Activated T-cell treated with anti-CD3 and anti-CD28 coated beads, Interleukin-2, amount 50 U/mL, for 72 hours (primary cell): ENCODE measurements at places on chromosomes 2 and 18.
A peak's percentile ranks its signal among the peaks of the same experiment; 100 is the strongest.

GRCh38 chr2:100416935-100417710, at the start of gene CHST10:
Gene CHST10 (minus strand): TSS chr2:100417668. CDS start chr2:100406675, 10,993 bp downstream.
- peak; percentile 73 for DNase-seq

DNA sequence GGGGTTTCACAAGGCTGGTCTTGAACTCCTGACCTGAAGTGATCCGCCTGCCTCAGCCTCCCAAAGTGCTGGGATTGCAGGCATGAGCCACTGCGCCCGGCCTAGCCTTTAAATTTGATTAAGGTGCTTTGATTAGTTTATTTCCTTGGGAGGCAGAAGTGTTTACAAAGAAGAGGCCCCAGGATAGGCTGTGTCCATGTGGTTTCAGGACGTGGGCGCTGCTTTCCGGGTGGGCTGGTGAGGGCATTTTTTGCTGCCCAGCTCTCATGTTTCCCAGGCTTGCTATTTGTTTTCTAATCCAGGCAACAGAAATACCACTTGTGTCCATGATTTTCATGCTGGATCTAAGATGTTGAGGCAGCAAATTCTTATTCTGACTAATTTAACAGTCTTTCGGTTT, 124.2 kb downstream of the SH3RF3 start:
- DNase-seq, result no peak

GRCh38 chr18:45231617-45232016, 383.7 kb upstream of the SLC14A2 start:
- DNase-seq, result no peak

DNA sequence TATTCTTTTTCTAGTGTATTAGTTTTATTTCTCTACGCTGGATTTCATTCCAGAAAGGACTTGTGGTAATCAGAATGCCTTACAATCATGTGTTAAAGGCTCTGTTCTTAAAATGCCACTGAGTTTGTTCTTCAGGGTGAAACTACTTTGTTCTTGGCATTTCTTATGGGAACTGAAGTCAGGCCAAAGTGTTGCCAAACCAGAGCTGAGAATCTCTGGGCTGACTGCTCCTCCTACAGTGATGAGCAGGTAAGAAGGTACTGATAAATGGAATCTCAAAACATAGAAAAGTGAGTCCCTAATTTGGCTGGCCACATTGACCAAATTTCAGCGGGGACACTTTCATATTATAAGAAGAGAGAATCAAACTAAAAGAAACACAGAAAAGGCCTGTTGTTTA, 55.1 kb upstream of the ZNF397 start:
- DNase-seq, result no peak

DNA sequence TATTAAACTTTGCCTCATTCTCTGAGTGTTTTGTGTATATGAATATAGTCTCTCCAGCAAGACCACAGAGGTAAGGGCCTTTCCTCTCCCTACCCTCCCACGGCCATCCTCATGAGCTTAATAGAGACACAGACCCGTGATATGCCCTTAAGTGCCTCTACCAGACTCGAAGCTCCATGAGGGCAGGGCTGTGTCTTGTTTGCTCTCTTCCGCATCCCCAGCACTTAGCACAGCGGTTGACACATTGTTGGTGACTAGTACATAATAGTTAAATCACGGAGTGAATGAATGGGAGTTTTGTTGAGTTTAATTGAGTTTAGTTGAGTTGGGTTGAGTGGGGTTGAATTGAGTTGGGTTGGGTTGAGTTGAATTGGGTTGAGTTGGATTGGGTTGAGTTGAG, 122.3 kb downstream of the ZFP36L2 start:
- no peak for DNase-seq

DNA sequence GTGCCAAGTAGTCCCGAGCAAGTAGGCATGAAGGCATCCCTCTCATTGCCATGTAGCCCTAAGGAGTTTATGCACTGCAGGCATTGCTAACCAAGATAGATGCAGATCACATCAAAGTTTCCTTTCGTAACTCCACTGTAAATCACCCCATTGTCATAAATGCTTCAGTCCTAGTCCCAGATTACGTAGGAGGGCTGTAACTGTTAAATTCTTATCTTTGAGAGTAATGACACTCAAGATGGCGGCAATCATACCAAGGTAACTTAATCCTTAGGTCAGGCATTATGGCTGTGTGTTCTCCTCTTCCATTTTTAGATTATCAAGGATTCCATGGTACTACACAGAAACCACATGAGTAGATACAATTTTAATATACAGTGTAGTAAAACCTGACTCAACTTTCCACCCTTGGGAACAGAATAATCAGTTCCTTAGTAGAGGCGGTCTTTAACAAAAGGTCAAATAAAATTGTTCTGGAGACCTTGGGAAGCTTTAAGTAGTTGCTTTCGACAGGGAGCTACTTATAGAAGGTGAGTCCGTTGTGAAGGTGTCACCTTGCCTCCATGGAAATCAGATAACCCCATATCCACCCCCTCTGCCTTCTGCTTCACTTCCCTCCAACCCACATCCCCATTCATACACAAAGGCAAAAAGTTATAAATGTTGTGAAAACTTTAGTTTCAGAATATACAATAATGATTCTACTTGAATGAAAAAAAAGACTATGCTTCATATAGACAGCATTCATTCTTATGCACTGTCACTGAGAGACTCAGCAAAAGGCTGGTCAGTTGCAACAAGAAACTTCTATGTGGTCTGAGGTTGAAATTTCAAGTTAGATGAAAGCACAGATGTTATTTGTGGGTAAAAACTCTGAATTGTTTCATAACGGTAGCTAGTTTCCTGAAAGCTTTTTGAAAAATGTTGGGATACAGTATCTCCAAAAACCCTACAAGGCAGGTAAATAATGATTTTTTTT, 64.8 kb upstream of the GALNT5 start:
- no peak for DNase-seq

DNA sequence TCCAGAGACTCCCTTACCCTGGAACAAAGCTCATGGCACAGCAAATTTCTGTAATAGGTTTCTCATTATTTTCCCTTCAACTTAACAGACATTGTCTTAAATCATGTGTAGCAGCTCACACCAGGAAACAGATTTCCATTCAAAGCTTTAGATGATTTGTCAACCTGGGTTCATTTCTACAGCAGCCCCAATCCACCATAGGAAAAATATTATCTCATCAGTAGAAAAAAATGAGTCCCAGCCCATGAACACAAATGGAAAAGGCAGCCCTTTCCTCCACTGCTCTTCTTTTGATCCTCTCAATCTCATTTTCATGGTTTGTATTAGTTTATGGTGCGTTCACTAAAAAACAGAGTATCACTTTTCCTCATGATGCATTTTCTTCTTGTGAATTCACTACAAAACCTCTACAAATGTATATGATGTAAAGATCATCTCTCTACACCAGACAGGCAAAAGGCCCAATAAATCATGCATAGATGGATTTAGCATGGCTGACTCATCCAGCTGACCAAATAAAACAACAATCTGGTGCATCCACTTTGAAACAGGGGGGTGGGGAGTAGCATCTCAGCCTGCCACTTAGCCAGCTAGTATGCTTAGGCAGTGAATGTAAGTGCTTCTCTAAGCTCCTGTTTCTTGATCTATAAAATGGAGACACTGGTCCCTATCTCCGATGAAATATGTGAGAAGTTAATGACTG, 78.6 kb downstream of the SATB2 start:
- no peak for DNase-seq

DNA sequence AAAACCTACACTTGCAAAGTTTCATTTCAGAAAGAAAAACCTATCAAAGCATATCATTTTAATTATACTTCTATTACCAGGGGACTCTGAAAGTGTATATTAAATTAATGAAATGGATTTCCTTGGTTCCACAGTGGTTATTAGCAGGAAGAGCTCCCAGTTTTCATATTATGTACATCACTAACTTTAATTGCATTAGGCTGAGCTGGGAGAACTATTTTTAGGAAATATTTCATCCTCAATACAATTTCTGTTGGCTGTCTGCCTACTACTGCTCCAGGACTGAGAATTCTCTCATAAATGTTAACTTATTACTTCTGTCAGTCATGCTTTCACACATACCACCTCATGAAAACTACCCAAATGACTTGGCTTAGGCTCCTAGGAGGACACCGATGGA, 301.4 kb downstream of the CMPK2 start:
- no peak for DNase-seq

GRCh38 chr18:24695168-24695567, 234.7 kb downstream of the HRH4 start:
- no peak for DNase-seq

DNA sequence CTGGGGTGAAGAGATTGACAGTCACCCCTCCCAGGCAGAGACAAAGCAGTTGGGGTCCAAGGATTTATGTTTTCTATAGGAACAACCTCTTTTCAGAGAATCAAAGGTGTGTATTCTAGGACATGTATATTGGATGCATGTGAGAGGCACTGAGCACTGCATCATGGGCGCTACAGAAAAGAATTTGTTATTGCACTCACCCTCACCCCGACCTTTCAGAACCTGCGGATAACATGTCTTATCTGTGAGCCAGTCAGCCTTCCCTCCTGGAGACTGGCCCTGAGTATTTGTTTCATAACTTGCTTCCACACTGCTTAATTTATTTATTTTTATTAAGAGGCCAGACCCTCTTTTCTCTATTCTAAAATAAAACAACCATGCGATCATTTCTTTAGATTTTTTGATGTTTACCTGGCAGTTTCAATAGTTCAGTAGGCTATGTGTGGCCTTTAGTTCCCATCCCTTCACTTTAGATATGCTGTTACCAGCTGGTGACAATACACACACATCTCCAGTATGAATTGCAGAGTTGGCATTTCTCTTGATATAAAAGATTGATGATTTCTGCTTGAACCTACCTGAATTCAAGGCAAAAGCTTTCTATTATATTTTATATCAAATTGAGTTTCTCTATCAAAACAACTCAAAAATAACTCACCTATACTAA, 29.8 kb downstream of the FABP1 start:
- DNase-seq, result no peak

DNA sequence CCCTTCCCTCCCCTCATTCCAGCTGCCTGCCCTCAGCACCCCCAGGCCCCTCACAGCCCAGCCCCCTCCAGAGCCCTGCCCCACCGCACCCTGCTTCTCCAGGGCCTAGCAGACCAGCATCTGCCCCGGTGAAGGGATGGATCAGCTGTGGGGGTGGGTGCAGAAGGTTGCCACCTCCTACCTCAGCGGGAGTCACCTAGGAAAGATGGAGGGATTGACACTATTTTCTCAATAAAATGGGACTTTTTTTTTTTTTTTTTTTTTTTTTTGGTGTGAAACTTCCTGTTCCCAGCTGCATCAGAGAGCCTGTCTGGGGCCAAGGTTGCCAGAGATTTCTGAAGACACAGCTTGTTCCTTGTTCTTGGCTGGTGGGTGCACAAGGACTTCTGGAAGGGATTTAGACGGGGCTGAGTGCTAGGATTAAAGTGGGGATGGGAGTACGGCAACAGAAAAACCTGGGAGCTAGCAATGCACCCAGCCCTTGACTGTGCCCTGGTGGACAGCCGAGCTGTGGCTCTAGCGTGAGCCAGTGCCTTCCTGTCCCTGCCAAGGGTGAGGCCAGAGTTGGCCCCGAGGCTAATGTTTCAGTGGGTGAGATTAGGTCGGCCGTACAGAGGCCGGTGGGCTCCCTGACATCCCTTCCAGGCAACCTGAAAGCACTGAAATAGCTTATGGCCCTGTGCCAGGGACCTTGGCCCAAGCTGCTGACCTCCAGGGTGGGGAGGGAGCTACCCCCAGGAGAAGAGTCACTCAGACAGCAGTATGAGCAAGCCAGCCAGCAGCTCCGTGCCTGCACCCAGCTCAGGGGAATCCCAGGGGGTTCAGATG, 4.6 kb downstream of the B3GNT7 start:
- no peak for DNase-seq

- no peak for DNase-seq
These were observed 312.5 kb upstream of the NRP2 start for GRCh38 chr2:205369813-205370212.

DNA sequence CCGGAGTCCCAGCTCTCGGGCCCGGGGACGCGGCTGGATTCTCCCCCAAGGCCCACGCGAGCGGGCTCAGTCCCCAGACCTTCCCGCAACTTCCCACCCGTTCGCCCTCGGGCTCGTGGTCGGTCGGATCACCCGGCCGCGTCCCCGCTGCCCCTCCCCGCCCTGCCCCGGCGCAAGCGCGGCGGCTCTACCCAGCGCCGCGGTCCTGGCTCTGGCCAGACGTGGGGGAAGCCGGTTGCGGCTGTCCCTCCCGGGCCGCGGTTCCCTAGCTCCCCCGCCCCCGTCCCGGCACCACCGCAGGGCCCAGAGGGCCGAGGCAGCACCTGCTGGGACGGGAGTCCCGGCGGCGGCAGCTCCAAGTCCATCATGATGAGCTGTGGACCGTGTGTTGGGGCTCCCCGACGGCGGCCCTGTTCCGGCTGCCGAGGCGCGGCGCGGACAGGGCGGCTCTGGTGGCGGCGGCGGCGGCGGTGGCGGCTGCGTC, 276 bp downstream of the NFE2L2 start:
- no peak for DNase-seq

GRCh38 chr18:74916773-74917393, 292.1 kb downstream of the PTGR3 start:
- no peak for DNase-seq
